ENCODE measurements at places on chromosomes 2 and 18.

DNA sequence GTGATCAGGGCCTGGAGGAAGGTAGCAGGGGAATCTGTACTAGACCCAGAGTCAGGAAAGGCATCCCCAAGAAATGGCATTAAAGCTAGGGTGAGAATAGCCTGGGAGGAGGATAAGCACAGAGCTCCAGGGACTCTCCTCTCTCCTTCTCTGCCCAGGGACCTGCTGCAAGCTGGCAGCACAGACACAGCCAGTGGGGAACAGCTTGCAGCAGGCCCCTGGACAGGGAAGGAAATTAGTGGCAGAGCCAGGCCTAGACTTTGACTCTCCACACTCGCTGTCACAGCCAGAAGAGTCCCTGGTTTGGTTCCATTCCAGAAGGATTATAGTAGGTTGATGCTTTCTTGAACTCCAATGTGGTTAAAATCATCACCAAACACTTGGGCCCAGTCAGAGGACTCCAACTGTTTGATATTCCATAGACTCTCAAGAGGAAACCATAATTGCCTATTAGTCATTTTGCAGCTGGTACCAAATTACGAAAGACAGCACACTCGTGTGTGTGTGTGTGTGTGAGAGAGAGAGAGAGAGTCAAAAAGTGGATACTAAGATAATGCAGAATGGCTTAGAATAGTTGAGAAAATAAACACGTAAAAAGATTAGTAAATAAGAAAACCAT, 95.5 kb upstream of the ATP8B1 start:
- no peak for DNase-seq

GRCh38 chr18:49360582-49360981, 99.9 kb downstream of the DYM start:
- DNase-seq: no peak

- no peak for DNase-seq
Observed at GRCh38 chr18:76426737-76427305, 68.2 kb downstream of the ZNF516 start.

DNA sequence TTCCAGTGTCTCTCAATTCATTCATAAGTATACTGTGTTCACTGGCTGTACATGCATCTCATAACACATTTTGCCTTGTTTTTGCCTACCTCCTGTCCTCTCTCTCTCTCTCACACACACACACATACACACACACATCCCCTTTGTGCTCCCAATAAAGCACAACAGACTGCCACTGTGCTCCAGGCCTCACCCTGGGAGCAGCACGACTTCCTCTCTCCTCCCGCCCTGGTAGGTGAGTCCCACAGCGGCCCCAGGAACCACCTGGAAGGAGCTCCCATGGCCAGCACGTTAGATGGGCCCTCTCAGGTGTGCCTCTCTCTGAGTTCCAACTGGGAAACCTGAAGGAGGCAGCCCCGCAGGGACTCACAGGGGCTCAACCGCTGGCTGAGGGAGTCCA, 65.4 kb downstream of the MARCHF4 start:
- DNase-seq: peak; percentile 66

DNA sequence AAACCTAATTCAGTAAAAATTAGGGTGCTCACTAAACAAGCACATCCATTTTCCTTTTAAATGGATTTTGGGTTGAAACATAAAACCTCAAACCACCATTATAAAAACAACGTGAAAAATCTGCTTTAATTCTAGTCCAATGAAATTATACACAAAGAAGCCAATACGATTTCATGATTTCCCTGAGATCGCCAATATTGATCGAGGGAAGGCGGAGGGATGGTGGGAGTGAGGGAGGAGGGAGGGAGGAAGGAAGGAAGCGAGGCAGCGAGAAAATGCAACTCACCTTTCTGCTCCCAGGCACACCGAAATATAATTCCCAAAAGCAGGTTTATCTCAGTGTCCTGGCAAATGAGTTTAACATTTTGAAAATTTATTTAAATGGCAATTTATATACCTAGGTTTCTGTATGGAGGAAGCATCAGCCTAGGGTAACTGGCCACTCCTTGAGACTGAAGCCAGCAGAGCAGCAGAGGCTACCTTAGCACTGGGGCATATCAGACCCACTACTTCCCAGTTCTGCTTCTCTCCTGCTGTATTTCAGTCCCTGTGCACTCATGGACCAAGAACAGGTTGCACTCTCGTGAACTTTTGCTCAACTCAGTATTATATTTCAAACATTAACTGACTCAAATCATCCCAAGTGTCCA, 2.3 kb upstream of the ONECUT2 start:
- no peak for DNase-seq

- no peak for DNase-seq
Observed at GRCh38 chr18:22343613-22344012, 74.1 kb downstream of the CTAGE1 start.

DNA sequence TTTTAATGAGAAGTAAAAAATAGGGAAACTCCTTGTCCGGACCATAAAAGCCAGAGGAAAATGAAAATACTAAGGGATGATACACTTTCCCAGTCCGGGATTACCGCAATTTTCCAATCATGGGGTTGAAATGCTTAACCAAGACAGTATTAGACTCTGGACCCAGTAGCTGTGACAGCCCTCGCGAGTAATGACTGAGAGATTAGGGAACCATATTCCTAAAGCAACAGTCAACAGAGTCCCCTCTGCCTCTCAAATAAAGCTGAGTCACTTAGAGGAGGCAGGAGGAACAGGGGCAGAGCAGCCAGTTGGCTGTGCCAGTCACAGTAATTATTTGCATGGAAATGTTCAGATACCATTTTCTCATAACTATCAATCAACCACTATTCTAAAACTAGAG, 34.8 kb downstream of the GPATCH11 start:
- DNase-seq: no peak
